Neural crest cell (in vitro differentiated cells): ENCODE measurements at places on chromosomes 7 and 10.

DNA sequence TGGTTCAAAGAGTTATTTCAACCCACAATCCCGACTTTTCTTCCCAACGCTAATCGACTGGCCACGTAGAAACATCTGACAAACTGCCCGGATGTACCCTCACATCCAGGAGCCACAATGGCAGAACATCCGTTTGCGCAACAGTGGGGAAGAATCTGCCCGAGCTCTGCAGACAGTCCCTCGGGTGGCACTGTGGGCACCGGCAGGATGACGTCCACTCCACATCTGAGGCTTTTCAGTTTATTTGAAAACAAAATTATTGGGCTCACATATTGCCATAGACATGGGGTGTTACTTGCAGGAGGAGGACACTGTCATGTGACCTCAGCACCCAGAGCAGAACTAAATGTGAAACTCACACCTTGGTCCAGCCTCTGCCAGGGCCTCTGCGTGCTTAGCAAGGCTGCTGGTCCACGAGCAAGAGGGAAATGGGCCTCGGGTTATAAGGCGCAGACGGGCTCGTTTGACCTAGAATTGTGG lies 84.1 kb downstream of the MKI67 start:
- no peak for DNase-seq

GRCh38 chr7:116736927-116737715 lies 65.1 kb downstream of the MET start:
- no peak for DNase-seq

DNA sequence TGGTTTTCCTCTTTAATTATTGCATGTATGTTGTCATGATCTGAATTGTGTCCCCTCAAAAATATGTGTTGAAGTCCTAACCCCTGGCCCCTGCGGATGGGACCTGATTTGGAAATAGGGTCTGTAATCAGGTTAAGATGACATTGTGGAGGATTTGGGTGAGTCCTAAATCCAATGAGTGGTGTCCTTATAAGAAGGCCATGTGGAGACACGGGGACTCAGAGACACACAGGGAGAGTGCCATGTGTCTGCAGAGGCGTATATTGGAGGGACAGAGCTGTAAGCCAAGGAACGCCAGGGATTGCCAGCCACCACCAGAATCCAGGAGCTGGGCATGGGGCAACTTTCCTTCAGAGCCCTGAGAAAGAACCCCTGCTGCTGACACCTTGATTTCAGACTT lies 171.9 kb downstream of the CREB5 start:
- no peak for DNase-seq

GRCh38 chr10:47406548-47406869 lies 22.4 kb upstream of the ZNF488 start:
- DNase-seq, result no peak

DNA sequence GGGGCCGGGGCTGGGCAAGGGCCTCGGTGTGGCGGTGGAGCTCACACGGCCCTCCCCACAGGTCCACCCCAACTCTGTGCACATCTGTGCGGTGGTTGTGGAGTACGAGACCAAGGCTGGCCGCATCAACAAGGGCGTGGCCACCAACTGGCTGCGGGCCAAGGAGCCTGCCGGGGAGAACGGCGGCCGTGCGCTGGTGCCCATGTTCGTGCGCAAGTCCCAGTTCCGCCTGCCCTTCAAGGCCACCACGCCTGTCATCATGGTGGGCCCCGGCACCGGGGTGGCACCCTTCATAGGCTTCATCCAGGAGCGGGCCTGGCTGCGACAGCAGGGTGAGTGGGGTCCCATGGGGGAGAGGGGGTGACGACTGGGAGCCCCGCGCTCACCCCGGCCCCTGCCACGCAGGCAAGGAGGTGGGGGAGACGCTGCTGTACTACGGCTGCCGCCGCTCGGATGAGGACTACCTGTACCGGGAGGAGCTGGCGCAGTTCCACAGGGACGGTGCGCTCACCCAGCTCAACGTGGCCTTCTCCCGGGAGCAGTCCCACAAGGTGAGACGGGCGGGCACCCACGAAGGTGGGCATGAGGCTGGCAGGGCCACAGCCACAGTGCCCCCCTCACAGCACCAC lies 8.8 kb downstream of the TMEM120A start:
- no peak for DNase-seq

DNA sequence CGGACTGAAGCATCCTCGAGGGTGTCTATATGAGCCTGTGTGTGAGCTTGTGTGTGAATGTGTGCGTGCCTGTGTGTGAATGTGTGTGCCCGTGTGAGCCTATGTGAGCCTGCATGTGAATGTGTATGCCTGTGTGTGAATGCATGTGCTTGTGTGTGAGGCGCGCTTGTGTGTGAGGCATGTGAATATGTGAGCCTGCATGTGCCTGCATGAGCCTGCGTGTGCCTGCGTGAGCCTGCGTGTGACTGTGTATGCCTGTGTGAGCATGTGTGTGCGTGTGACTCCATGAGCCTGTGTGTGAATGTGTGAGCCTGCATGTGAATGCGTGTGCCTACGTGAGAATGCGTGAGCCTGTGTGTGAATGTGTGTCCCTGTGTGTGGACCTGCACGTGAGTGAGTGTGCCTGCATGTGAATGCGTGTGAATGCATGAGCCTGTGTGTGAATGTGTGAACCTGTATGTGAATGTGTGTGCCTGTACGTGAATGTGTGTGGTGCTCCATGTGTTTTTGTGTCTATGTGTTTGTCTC lies 33.4 kb downstream of the PDGFA start:
- DNase-seq, result no peak

- DNase-seq, result peak; percentile 35
Measured at GRCh38 chr7:117715784-117716445, 157.3 kb downstream of the CTTNBP2 start.

DNA sequence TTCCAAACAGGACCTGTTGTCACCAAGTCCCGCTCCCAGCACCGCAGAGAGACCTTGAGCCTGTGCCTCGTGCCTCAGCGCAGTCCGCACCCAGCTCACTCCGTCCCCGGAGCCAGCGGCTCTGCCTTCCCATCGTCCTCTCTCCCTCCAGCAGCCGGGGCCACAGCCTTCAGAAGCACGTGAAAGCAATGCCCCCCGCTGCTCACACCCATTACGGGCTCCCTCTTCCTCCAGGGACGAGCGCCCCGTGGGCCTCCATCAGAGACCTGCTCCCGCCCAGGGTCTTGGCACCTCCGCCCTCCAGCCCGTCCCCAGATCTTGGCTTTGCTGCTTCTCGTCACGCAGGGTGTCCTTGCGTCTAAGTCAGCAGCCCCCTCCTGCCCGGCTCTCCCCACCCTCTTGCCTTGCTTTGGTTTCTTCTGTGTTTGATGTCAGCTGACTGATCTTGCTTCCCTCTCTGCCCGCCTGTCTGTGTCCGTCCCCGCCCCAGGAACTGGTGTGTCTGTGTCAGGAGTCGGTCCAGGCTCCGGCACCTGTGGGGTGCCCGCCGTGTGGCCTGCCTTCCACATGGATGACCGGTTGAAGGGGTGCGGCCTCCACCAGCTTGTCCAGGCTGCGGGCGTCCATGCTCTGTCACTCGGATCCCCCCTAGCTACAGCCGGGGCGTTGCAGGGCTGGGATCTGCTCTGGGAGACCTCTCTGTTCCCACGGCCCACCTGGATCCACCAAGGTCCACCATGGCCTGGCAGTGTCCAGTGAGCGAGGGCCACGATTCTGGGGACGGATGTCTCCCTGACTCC lies 61.9 kb downstream of the FOXL3 start:
- DNase-seq, result no peak

GRCh38 chr10:79093658-79094411 lies 25.1 kb downstream of the ZMIZ1 start:
- DNase-seq, result no peak

- DNase-seq, result no peak
Measured at GRCh38 chr10:93062514-93063143, 2.0 kb downstream of the CYP26C1 start.
